ENCODE measurements at places on chromosomes 5 and 9.

DNA sequence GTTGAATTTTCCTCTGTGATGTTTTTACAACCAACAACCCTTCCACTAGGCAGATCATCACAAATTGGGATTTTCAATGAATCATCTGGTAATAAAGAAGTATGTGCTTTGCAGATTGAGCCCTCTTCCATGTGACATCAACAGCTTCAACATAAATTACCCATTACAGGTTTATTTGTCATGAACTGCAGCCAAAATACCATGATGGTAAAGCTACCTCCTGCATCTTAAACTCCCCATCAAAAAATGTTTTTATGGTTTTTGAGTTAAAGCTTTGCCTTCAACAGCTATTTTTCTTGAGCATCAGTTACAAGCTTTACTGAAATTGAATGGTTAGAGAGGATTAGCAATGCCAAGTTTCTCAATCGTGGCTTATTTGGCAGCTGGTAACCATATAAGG, 211.4 kb upstream of the TUSC1 start:
- no peaks in the 10 kb centered on the region for H3K4me1 ChIP-seq
- H3K4me3 ChIP-seq, result no peak overlapping the region
- H3K36me3 ChIP-seq, result no peaks in the 10 kb centered on the region
- no peaks in the 10 kb centered on the region for H3K27me3 ChIP-seq
- H3K27ac ChIP-seq, result no peak overlapping the region

- H3K4me1 ChIP-seq, result no peaks in the 10 kb centered on the region
- no peak for DNase-seq
- no peak overlapping the region for H3K27ac ChIP-seq
These were observed 109.4 kb downstream of the FEM1C start for GRCh38 chr5:115435065-115435777.

DNA sequence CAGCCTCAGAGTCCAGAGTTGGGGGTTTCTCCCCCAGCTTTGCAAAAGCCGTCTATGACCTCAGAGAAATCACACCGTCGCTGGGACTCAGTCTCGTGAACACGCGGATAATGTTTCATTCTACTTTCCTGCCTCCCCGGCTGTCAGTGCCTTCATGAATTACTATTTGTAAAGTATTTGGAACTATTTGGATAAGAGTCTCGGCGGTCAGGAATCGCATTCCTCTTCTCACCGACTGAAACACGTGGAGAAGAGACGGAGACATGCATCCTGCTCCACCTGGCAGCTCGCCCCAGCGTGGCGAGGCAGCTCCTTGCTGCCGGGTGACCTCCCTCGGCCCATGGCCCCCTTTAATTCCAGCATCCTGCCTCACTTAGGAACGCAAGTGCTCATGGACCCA, 23.9 kb downstream of the IRX2 start:
- no peak overlapping the region for H3K4me3 ChIP-seq
- no peaks in the 10 kb centered on the region for H3K4me1 ChIP-seq
- no peaks in the 10 kb centered on the region for H3K27me3 ChIP-seq
- no peak overlapping the region for H3K27ac ChIP-seq
- no peak for DNase-seq

DNA sequence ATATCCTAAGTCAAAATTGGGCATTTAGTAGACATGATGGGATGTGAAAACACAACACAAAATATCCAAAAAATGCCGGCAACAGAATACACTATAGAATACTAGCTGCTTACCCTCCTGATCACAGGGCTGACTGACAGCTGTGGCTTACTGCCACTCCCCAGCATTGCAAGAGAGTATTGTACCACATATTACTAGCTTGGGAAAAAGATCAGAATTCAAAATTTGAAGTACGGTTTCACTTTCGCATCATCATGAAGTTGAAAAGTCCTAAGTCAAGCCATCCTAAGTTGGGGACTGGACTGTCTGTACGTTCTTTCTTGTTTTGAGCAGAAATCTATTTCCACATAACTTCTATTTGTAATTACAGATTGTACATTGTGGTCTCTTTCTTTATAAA, 851.4 kb downstream of the MAT2B start:
- H3K27me3 ChIP-seq, result no peaks in the 10 kb centered on the region
- no peaks in the 10 kb centered on the region for H3K36me3 ChIP-seq
- no peak overlapping the region for H3K27ac ChIP-seq
- H3K4me3 ChIP-seq, result no peak overlapping the region
- H3K4me1 ChIP-seq, result no peaks in the 10 kb centered on the region
- no peak for DNase-seq

DNA sequence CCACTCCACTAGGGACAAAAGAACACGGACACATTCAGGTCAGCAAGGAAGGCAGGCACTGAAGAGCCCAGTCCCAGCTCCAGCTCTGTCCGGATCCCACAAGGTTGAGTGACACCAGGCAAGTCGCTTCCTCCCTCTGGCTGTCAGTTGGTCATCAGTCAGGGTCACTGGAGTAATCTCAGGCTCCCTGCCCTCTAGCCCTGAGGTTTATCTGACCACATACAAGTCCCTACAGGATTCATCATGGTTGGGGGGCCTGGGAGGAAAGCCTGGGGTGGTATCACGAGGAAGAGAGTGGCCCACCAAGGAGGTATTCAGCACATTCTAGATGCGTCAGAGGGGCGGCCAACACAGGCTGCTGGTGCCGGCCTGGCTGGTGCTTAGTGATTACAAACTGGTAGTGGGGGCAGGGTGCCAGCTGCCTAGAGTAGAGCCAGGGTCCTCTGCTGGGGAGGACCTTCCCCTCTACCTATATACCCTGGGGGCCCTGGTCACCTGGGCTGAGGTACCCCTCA, 81.5 kb downstream of the SHB start:
- no peak for DNase-seq
- peaks cover 24% of the 10 kb centered on the region for H3K4me1 ChIP-seq
- H3K27me3 ChIP-seq, result no peaks in the 10 kb centered on the region
- H3K4me3 ChIP-seq, result no peak overlapping the region
- H3K36me3 ChIP-seq, result no peaks in the 10 kb centered on the region

- H3K36me3 ChIP-seq, result peaks cover 3% of the 10 kb centered on the region
- DNase-seq, result no peak
- no peak overlapping the region for H3K27ac ChIP-seq
- H3K4me3 ChIP-seq, result no peak overlapping the region
- H3K27me3 ChIP-seq, result no peaks in the 10 kb centered on the region
- H3K4me1 ChIP-seq, result peaks cover 24% of the 10 kb centered on the region
These were observed 58.6 kb downstream of the THBS4 start for GRCh38 chr5:80093796-80094195.

DNA sequence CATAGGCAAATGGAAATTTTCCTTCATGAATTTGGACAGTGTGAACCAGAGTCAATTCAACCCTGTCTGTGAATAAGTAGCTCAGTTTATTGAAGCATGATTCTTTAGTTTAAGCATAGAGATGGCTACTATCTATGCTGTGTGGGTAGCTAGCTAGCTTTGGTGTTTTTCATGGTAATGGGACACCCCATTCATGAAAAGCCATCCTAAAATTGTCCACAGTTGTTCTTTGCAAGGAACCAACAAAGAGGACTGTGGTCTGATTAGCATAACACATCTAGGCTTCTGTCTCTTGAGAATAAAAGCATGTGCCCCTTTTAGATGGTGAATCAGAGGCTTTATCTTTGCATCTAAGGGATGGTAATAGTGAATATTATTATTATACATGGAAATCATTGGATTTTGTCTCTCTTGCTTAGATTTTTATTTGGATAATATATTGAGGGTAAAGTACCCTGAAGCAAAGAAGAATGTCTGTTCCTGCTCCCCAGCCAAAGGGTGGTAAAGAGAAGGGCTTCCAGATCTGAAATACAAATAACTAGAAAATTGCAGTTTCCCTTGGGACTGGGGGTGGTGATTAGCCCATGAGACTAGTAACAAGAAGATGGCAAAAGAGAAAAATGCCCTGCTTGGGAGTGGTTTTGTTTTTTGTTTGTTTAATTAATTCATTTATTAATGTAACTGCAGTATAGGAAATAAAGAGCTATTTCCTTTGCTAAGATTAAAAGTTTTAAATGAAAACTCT, 624.2 kb upstream of the ZNF608 start:
- no peak overlapping the region for H3K27ac ChIP-seq
- no peaks in the 10 kb centered on the region for H3K4me1 ChIP-seq
- H3K27me3 ChIP-seq, result no peaks in the 10 kb centered on the region
- H3K4me3 ChIP-seq, result no peak overlapping the region

- H3K27ac ChIP-seq, result no peak overlapping the region
- no peaks in the 10 kb centered on the region for H3K4me1 ChIP-seq
- H3K27me3 ChIP-seq, result no peaks in the 10 kb centered on the region
- no peaks in the 10 kb centered on the region for H3K36me3 ChIP-seq
These were observed 49.7 kb downstream of the OLFM1 start for GRCh38 chr9:135136991-135137832.

DNA sequence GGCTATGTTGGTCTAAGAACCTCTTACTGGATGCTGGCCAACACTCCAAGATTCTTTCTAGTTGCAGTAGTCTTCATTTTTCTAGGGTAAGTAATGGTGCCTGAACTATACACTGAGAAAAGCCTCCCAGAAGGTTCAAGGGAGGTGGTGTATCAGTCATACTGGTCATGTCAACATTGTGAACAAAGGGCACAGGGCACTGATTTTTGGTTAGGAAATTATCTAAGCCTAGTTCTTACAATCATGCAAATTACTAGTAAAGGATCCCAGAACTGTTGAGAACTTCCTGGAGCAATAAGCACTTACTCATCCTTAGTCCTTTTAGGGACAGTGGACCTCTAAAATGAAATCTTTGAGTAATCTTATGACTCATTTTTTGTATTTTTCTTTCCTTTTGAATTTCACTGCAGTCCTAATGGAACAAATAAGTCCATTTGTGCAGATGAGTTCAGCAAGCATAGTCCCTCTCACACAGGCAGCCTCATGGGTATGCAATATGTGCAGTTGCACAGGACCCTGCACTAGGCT, 21.1 kb upstream of the CDC42SE2 start:
- H3K4me1 ChIP-seq, result peaks cover 2% of the 10 kb centered on the region
- H3K4me3 ChIP-seq, result no peak overlapping the region
- no peaks in the 10 kb centered on the region for H3K27me3 ChIP-seq
- H3K27ac ChIP-seq, result no peak overlapping the region

- no peaks in the 10 kb centered on the region for H3K4me1 ChIP-seq
- no peak for DNase-seq
- no peaks in the 10 kb centered on the region for H3K36me3 ChIP-seq
- no peak overlapping the region for H3K27ac ChIP-seq
These were observed 293.8 kb upstream of the GRAMD2B start for GRCh38 chr5:126129431-126129830.

DNA sequence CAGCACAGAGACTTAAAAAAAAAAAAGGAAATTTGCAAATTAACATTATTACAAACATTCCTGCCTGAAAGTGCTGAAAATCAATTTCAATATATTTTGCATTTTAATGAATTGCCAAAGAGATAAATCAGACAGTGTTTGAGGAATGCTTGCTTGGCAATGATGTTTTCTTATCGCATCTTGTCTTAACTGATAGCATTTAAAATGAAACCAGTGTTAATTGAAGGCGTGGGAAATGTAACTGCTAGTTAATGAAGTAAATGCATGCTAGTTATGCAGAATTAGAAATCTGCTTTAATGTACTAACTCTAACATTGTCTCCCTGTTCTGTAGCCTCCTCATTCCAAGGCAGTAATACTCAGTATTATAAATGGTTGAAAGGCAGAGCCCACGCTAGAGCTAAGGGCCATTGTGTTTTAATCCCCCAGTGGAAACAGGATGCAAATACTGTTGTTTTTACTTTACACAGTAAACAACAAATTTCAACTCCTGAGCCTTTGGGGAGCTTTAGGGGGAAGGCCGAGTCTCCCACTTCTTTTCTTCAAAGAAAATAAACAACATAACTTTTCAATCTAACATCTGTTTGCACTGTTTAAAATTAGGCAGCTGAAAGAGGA, 586.9 kb downstream of the TLE4 start:
- no peak overlapping the region for H3K27ac ChIP-seq
- DNase-seq, result no peak
- no peaks in the 10 kb centered on the region for H3K27me3 ChIP-seq
- no peaks in the 10 kb centered on the region for H3K4me1 ChIP-seq

DNA sequence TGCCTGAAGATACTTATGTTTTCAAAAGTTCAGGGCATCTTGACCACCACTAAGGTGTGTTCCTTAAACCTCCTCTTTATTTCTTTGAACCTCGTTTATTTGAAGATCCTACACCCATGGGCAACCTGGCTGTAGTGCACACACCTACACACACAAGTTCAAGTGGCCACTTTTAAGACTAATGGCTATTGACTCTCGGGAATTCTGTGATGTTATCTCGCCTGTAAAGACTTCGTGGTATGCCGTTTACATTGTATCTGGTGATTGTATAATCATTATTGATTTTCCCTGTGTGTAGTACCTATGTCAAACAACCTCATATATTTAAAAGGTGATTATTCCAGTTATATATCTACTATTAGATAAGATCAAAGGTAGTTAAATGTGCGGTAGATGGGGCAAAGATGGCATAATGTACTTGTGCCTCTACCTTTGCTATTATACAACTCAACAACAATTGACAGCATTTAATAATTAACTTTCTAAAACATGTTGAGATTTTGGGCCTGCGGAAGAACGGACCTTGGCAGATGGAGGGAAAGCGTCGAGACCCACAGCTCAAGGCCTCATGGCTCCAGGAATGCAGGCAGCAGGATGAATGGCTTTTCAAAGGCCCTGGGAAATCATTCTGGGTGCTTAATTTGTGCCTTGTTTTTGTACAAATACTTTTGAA, 51.4 kb upstream of the IRX2 start:
- no peak overlapping the region for H3K27ac ChIP-seq
- no peak for DNase-seq
- H3K4me1 ChIP-seq, result no peaks in the 10 kb centered on the region
- H3K4me3 ChIP-seq, result no peak overlapping the region

DNA sequence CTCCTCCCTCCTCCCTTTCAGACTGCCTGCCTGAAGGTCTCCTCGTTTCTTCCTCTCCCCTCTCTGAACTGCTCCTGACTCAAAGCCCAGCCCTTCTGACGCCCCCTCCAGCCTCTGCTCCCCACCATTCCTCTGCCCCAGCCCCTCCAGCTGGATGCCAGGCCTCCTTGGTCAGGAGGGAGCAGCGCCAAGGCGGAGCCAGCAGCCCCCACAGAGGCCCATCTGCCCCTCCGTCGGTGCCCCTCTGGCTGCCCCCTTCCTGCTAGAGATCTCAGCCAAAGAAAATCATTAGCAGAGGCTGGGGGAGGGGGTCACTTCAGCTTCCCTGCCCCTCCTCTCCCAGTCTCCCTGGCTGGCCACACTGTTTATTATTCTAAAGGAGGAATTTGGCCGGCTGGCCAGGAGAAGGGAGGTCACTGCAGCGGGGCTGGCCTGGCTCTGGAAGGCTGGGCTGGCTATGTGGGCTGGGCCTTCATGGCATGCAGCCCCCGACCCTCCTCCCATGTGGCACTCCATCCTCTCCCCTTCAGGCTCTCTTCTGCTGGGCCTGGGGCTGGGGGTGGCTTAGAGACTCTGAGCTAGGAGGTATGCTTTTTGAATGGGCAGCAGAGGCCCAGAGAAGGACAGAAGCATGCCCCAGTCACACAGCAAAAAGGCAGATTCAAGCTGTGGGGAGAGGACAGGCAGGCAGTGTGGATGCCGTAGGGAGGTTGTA, 16.9 kb downstream of the PDGFRB start:
- H3K4me1 ChIP-seq, result peaks cover 13% of the 10 kb centered on the region
- DNase-seq, result no peak
- no peak overlapping the region for H3K4me3 ChIP-seq
- no peaks in the 10 kb centered on the region for H3K27me3 ChIP-seq
- H3K36me3 ChIP-seq, result peaks cover 14% of the 10 kb centered on the region
- H3K27ac ChIP-seq, result peak overlapping the region; percentile 11
